ENCODE measurements at places on chromosomes 5 and 9.

DNA sequence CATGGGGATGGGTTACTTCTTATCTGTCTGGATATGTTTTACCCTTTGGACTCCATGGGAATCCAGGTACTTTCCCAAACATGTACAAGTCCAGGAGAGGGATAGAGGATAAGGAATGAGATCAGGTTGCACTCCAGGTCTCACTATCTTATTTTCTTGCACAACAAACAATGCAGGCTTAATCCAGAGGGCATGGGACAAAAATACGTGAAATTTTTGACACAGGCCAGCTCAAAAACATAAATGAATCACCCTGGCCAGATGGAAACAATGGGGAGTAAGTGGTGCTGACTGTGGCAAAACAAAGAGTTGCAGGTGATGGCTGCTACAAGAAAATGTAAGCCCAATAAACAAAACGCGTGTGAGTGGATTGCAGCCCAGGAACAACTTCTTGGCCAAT is 69.4 kb upstream of the GAS1 start:
- no peak for DNase-seq

GRCh38 chr9:35726931-35727330 is 5.1 kb downstream of the TLN1 start:
- no peak for DNase-seq

- no peak for DNase-seq
These were observed 242.9 kb downstream of the FANCC start for GRCh38 chr9:95074632-95075031.

GRCh38 chr5:135871268-135871915 is 24.2 kb downstream of the IL9 start:
- DNase-seq = no peak

All from AG04450 (cell line).